CD4-positive, alpha-beta T cell treated with Interleukin-4 for 4 hours (primary cell): ENCODE measurements at places on chromosomes 16 and 17.

DNA sequence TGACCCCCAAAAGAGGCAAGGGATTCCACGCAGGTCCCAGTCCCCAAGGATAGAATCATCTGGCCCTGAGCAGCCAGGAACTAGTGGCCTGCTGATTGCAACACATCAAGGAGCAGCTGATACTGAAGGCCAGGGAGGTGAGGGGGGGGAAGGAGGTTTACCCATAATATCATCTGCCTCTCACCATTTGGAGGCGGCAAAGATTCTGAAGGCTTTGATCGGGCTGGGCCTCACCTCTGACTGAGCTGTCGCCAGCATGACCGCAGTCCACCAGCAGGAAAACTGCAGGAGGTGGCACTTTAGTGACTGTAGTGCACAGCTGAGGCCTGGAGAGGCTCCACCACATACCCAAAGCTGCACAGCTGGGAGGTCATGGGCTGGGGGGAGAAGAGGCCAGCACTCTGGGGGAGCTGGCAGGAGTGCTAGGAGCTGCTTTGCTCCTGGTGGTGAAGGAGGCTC, 20.5 kb upstream of the ITGA3 start:
- no peak for DNase-seq

- DNase-seq = no peak
These were observed 281.6 kb downstream of the RBFOX1 start for GRCh38 chr16:7614021-7614795.

GRCh38 chr17:50483266-50483665, 4.6 kb downstream of the RSAD1 start:
- no peak for DNase-seq

- DNase-seq = no peak
These were observed 7.9 kb downstream of the KATNB1 start for GRCh38 chr16:57743458-57743857.

DNA sequence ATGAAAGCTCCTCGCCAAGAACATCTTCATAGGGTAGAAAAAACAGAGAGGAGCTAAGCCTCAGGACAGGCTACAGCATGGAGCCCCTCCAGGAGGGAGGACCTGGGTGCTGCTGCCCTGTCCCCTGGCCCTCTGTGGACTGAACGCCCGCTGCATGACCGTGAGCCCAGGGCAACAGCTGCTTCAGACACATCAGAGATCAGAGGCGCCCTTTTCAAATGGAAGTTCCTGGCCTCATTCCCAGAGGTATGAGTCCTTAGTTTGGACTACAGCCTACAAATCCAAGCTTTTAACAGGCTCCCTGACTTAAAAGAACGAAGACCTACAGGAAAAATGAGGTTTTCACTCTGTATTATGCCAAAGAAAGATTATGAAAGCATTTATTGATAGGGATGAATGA, 48.5 kb downstream of the ZNF18 start:
- no peak for DNase-seq

DNA sequence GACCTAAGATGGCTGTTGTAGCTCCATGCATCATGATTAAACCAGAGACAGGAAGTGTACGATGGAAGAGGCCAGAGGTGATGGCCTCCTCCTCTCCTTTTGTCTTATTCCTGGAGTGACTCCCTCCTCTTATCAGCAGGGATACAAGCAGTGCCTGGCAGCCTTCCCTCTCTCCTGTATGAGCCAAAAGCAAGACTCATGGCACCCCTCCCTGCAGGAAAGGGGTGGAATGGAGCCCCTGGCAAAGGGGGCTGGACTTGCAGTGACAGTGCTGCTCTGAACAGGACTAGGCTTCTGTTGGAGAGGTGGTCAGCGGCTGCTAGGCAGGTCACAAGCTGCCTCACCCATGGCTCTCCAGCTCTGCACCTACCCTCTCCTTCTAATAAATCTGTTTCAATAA, 8.4 kb downstream of the TXNL4B start:
- DNase-seq = no peak

GRCh38 chr16:51508490-51509212, 357.6 kb upstream of the SALL1 start:
- no peak for DNase-seq

- no peak for DNase-seq
These were observed 573 bp downstream of the CTDNEP1 start for GRCh38 chr17:7250695-7251627.

- DNase-seq = no peak
These were observed at the start of gene ALDH3A1 for GRCh38 chr17:19747829-19748806. Gene ALDH3A1, minus strand, starts transcription at chr17:19748298. Its CDS starts 3,169 bp downstream, at chr17:19745129.

GRCh38 chr16:67917140-67917851, 14.4 kb downstream of the CTRL start:
- DNase-seq = no peak

- no peak for DNase-seq
These were observed 14.4 kb downstream of the TTC19 start for GRCh38 chr17:16013943-16014407.

DNA sequence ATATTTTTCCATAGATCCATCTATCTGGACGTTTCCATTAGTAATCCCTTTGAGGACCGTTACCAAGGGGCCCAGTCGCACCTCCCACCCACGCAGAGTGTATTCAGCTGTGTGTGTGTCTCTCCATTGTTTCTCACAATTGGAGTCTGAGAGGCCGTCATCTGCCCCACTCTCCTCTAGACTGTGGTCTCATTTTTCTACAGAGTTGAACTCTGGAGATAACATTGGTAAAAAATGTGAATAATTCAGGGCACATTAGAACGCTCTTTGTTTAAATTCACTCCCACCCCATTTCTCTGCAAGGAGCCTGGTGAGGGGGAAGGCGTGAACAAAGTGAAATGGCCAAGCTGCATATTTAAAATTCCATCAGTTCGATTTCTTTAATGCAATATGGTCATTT, 333.1 kb upstream of the MAF start:
- no peak for DNase-seq

- no peak for DNase-seq
These were observed 18.2 kb downstream of the PGS1 start for GRCh38 chr17:78396441-78397337.

GRCh38 chr16:11687601-11688519, 19.6 kb downstream of the SNN start:
- DNase-seq = no peak

- DNase-seq = no peak
These were observed 13.0 kb downstream of the CPNE7 start for GRCh38 chr16:89588413-89589109.

GRCh38 chr16:82452004-82452756, 174.6 kb upstream of the CDH13 start:
- DNase-seq = peak; percentile 6

- no peak for DNase-seq
These were observed 28.3 kb upstream of the BHLHA9 start for GRCh38 chr17:1241929-1242328.

DNA sequence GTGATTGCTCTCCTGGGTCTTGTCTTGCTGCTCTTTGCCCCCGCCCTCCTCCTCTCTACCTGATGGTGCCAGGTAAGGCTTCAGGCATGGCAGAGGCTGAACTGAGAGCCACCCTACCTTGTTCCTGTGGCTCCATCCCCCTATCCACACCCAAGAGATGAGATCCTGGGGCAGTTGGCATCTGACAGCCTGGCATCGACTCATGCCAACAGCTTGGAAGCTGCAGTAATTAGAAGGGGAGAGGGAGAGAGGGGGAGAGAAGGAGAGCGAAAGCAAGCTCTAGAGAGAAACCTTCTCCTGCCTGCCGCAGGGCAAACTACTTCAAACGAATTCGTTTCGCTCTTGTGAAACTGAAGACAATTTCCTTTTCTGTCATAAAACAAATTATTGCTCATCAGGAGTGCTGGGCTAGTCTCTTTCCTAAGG, 13.8 kb upstream of the SP6 start:
- DNase-seq = no peak

DNA sequence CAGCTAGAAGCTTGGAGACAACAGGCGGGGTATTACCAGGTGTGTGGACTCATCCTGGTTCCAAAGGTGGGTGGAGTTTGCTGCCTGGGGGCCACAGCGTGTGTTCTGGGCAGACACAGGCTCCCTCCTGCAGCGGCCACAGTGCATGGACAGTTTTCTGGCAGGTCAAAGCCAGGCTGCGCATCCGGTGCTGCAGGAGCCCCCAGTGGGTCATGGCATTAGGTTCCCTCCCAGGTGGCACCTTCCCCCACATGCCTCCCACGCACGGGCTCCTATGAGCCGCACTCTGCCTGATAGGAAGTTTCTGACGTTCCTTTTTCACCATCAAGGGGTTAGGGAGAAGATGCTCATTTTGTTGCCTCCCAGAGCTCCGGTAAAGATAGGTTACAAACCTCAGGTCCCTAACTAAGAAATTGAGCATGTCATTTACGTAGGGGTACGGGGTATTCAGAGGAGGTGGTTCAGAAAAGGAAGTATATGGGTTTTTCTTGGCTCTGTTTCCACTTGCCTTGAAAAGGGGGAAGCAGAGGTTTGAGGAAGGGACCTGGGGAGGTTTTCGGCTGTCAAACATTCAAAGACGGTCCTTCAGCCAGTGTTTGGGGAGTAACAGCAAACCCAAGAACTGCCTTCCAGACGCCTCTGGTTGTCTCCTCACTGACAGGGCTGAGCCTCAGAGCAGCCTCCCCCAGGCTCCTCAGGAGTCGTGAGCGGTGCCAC, 32.7 kb upstream of the NAT9 start:
- DNase-seq = no peak

DNA sequence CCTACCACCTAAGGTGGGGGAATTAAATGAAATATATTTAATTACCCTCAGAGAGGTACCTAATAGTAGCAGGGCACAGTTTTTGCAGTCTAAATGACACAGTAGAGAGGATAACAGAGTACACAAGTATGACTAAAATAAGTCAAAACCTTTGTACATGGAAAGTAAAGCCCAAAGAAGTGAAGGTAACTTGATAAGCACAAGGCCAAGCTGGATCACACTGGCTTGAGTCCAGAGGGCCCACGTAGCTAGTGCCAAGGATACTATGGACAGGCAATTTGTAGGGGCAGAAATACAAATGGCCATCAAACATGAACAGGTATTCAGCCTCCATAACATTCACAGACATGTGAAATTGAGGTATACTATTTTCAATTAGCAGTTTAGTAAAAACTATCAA, 7.6 kb downstream of the MYO18A start:
- DNase-seq = no peak

GRCh38 chr17:56326001-56326359, 172.7 kb downstream of the ANKFN1 start:
- DNase-seq = no peak

DNA sequence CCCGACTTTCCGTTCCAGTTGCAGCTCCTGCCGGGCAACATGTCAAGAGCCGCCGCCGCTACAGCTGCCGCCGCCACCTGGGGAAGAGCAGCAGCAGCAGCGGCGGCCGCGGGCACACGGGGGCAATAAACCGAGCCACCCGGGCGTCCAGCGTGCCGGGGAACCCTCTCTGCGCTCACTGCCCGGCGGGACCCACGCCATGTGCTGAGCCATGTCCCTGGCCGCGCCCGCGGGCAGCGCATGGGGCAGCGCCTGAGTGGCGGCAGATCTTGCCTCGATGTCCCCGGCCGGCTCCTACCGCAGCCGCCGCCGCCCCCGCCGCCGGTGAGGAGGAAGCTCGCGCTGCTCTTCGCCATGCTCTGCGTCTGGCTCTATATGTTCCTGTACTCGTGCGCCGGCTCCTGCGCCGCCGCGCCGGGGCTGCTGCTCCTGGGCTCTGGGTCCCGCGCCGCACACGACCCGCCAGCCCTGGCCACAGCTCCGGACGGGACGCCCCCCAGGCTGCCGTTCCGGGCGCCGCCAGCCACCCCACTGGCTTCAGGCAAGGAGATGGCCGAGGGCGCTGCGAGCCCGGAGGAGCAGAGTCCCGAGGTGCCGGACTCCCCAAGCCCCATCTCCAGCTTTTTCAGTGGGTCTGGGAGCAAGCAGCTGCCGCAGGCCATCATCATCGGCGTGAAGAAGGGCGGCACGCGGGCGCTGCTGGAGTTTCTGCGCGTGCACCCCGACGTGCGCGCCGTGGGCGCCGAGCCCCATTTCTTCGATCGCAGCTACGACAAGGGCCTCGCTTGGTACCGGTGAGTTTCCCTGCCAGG, 604 bp downstream of the HS3ST3B1 start:
- no peak for DNase-seq

DNA sequence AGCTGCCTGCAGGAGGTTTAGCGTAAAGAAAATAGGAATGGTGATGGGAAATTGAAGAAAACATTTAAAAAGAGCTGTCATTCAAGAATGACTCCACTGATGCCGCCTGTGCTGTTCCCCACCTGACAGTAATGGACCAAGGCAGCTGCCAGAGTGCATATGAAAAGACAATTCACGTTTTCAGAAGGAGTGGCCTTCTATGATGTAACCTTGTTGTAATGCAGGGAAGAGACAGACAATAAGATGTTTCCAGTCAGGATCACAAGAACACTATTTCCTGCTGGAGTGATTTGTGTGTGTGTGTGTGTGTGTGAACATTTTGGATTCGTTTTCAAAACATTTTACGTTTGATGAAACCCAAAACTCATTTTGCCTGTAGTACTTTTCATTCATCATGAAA, 203.7 kb downstream of the LGALS9B start:
- no peak for DNase-seq

- no peak for DNase-seq
These were observed 124.3 kb upstream of the MED13 start for GRCh38 chr17:62189377-62189776.

GRCh38 chr17:74235040-74235581, 21.7 kb downstream of the TTYH2 start:
- no peak for DNase-seq

DNA sequence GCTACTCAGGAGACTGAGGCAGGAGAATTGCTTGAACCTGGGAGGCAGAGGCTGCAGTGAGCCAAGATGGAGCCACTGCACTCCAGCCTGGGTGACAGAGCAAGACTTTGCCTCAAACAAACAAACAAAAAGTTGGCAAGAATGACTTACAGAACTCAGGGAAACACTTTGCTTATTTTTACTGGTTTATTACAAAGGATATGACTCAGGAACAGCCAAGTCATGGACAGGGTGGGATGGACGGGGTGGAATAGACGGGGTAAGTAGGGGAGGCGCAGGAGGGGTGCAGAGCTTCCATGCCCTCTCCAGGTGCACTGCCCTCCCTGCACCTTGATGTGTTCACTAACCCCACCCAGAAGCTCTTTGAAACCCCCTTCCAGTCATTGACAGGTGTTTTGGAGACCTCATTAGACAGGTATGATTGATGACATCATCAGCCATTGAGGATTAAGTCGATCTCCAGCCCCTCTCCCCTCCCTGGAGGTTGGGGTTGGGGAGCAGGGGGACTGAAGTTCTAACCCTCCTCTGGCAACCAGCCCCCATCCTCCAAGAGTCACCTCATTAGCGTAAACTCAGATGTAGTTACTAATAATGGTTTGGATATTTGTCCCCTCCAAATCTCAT, 41.3 kb upstream of the ZCCHC14 start:
- no peak for DNase-seq

GRCh38 chr16:20072146-20072873, 1.4 kb downstream of the GPR139 start:
- no peak for DNase-seq

- no peak for DNase-seq
These were observed 8.9 kb downstream of the CALB2 start for GRCh38 chr16:71367241-71367976.
